ENCODE measurements at places on chromosomes 6 and 20.

- no peak for DNase-seq
These were observed at the start of gene TRIM40 for GRCh38 chr6:30135757-30136156. TRIM40 (plus strand) TSS chr6:30136140; CDS start chr6:30137037, 897 bp downstream.

DNA sequence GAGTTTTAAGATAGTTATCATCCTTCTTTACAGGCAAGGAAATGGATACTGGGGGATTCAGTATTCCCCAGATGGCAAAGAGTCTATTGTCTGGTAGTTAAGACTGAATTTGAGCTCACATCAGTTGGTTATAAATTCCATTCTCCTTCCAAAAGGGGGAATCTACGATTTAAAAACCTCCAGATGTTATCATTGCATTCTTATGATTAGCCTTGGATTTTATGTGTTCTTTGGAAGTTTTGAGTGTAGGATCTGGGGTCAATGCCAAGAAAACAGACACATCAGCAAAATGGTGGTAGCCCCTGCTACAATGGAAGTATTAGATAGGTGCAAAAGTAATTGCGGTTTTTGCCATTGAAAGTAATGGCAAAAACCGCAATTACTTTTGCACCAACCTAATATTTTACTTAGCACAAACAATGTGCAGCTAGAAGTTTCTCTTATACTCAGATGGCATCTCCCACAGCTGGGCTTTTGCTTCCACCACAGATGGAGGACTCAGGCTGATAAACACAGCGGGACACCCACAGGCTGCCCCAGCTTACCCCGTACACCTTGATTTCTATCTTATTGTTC lies 168.2 kb upstream of the RIN2 start:
- DNase-seq, result no peak

- DNase-seq, result no peak
These were observed 58.3 kb downstream of the COL12A1 start for GRCh38 chr6:75147512-75147911.

DNA sequence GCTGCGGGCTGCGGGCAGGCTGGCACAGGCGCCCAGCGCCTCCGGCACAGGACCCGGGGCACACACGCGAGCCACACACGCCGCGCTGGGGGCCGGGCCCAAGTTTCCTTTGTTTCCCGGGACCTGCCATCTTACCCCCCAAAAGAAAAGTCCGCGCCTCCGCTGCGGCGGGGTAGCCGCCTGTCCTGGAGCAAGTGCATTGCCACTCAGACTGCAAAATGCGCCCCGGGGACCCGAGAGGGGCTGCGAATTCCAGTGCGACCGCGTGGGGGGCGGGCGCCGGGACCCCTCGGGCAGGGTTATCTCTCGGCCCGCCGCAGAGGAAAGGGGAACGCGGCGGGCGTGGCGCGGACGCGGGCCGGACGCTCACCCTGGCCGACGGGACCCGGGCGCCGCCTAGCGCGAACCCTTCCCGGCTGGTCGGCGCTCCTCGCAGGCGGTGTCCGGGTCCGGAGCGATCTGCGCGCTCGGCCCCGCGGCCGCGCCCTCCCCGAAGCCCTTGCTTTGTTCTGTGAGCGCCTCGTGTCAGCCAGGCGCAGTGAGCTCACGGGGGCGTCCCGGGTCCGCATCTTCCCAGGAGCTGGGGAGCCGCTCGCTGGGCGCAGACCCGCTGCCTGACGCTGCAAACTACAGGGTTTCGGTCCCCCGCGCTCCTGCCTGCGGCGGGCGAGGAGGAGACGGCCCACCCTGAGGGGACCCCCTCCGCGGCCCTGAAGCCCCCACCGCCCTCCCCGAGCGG lies 639 bp upstream of the CD24 start:
- no peak for DNase-seq

DNA sequence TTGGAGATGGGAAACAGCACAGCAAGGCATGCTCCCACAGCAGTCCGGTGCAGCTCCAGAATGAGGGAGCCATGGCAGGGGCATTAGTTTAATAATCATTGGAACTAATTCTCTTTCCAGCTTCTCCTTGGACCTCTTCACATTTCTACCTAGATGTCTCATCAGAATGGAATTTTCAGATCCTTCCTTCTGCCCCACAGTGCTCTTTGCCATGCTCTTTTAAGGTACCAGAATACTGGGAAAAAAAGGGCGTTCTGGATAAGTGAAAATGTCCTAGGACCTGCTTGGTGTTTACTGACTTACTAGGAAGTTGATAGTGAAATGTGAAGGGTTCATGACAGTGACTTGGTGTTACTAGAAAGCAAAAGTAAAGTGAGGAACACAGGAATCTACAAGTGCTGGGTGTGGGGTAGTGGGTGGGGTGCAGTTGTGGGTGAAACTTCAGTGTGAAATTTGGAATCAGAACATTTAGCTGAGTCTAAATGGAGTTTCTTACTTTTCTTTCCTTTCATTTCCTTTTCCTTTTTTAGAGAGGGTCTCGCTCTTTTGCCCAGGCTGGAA lies 207.1 kb downstream of the ARID1B start:
- DNase-seq, result no peak

DNA sequence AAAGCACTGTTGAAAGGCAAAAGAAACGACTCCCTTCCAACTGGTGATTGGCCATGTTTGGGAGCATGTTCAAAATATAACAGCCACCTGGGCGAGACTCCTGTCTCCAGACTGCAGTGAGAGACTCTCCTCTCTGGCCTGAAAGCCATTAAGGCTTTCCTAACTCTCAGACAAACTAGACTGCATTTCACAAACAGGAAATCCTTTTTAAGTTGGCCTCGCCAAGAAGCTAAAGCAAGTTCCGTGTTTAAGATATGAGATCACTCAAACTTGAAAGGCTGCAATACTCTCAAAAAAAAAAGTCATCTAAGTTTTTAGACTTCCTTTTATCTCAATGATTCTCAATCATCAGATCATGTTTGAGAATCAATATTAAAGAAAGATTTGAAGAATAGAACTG lies 117.0 kb downstream of the TFAP2A start:
- no peak for DNase-seq

DNA sequence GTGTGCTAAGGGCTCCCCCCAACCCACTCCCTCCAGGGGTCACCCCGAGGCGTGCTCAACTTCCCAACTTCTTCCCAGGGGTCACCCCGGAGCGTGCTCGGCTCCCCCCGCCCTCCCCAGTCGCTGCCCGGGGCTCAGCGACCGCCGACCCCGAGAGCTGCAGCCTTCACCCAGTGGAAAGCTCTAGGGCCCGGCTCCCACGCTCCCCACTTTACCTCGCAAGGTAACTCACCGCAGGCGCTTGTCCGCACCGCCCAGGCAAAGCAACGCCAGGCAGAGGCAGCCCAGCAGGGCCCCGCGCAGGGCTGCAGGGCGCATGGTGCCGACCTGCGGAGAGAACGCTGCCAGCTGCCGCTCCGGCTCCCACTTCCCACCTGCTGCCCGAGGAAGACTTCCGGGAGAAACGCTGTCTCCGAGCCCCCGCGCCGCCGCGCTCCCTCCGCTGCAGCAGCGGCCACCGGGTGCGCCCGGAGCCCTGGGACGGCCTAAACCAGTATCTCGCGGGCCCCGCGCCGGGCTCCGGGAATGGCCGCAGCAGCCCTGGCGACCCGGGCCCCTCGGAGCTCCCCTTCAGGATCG lies 396 bp downstream of the RNASET2 start:
- DNase-seq, result no peak

- no peak for DNase-seq
These were observed 211.1 kb downstream of the ANKRD60 start for GRCh38 chr20:58017231-58017969.

GRCh38 chr6:155078331-155078745 lies 83.2 kb downstream of the TIAM2 start:
- no peak for DNase-seq

DNA sequence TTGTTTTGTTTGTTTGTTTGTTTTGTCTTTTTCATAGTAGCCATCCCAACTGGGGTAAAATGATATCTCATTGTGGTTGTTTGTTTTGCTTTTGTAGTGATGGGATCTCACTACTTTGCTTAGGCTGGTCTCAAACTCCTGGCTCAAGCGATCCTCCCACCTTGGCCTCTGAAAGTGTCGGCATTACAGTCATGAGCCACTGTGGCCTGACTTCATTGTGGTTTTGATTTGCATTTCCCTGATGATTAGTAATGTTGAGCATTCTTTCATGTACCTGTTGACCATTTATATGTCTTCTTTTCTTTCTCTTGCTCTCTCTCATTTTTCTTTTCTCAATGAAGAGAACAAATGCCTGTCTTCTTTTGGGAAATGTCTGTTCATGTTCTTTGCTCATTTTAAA lies 30.8 kb upstream of the HLA-DOA start:
- no peak for DNase-seq

DNA sequence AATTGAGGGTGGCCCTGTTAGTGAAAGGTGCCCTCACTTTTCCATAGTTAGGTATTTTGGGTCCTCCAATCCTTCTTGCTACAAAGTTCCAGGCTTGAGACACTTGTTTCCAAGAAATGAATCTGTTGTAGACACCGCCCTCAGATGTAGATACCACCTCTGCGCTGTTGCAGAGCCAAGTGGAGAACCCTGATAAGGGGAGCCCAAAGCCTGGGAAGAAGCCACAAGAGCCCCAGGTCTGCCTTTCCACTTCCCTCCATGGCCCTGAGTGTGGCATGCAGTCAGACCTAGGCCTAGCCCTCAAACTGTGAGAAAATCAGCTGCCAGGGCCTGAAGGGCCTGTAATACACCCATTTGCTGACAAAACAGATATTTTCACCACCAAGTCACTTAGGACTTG lies 37.1 kb downstream of the DTD1 start:
- no peak for DNase-seq

DNA sequence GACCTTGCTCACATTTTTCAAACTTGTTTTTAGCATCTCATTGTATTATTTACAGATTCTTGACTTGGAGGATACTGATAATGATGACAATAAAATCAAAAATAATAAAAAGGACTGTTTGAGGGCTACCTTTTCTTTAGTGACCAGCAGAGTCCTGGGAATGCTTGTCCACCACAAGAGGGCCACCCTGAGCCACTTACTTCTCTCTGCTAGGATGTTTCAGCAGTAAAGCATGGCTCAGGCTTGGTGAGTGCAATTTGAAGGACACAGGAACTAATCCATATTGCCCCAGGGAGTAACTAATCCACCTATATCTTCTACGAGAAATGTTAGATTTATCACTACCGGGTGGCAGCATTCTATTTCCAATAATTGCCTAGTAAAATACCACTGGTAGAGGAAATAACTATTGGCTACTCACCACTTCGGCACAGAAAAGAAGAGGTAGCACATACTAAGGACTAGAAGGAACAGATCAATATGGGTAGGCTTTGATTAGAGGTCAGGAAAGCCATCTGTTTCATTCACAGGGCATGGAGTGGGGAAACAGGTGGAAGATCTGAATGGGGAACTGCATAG lies 5.8 kb upstream of the KIAA0408 start:
- DNase-seq, result peak; percentile 79

DNA sequence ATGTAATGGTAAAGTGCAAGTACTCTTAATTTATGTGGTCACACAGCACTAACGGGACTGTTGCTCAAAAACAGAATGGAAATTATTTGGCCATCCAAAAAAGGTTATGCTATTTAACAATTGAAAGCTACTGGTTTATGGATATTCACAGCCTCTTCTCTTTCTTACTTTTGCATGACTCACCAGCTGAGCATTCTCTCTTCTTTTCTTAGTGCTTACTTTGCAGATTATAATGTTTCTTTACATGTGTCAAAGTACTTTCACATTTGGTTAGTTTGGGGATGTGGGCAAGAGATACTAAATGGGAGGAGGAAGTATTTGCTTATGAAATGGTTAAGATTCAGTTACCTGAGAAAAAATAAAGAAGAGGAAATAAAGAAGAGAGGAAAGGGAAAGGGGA lies 610.5 kb downstream of the HTR1B start:
- DNase-seq, result no peak

DNA sequence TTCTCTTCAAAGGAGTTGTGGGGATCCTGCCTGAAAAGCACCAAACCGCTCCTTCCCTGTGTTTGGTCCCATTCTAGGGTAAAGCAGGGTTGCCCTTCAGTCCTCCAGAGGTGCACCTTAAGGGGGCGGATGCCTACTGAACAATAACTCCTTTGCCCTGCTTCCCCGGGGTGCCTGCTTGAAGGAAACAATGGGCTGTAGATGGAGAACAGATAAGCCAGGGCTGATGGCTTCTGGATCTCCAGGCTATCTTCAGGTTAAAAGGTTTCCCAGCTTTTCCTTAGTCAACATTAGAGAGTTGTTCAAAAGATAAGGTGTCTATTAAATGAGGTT lies 5.4 kb upstream of the PRDM1 start:
- no peak for DNase-seq

GRCh38 chr6:34554291-34555006 lies 1.7 kb downstream of the SPDEF start:
- peak; percentile 46 for DNase-seq

GRCh38 chr20:35826397-35826998 lies 54.7 kb downstream of the PHF20 start:
- no peak for DNase-seq

GRCh38 chr6:13511913-13512717 lies 24.7 kb upstream of the GFOD1 start:
- DNase-seq, result no peak

DNA sequence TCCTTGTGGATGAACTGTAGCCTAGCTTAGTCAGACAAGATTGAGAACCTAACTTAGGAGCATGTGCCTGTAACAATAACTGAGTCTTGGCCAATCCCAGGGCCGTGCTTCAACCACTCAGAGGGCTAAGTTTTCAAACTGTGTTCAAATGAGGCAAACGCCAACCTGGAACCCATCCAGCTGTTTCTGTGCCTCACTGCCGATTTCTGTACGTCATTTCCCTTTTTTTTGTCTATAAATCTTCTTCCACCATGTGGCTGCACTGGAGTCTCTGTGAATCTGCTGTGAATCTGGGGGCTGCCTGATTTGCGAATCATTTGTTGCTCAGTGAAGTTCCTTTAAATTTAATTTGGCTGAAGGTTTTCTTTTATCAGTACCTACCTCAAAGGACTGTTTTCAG lies 115.0 kb upstream of the CHD6 start:
- DNase-seq, result no peak

DNA sequence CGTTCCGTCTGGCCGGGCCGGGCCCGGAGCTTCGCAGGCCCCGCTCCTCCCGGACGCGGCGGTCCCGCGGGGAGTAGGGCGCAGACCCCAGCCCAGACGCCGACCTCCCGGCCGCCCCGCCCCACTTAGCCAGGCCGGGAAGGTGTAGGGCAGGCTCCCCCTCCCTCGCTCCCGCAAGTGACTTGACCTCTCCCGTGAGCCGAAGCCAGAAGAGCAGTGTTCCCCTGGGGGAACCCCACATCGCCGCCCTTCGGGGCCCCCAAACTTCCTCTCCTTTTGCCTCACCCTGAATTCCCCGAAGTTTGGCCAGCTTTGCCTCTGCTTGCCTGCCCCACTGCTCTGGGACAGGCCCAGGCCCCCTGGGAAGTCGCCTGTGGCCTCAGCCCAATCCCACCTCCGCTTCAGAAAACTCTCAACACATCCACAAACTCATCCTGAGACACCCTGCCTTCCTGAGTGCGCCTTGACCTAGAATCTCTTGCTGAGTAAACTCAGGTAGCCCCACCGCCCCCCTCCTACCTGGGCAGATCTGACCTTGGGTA lies 524 bp upstream of the NOL4L start:
- DNase-seq, result no peak

- DNase-seq, result no peak
These were observed 21.3 kb downstream of the DSP start for GRCh38 chr6:7562769-7563168.

DNA sequence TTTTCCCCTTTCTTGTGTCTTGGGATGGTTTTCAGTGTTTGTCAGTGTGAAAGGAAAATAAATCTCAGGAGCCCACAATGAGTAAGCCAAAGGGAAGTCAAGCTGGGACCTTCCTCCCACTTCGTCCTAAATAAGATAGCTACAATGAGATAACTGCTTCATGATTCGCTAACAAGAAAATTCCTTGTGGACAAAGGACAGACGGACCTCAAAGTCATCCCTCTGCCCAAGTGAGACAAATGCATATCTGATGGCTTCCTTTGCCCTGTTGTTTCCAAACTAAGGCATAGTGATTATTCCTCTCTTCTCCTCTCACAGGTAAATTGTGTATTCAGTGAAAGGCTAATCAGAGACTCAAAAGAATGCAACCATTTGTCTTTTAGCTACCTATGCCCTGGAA lies 26.1 kb upstream of the ADTRP start:
- DNase-seq, result no peak

Measured in activated CD8-positive, alpha-beta memory T cell treated with anti-CD3 and anti-CD28 coated beads, Interleukin-2, amount 10 ng/mL, durations not matched to agents 7 days and 5 days (primary cell).